Stimulated activated naive CD8-positive, alpha-beta T cell treated with anti-CD3 and anti-CD28 coated beads, Interleukin-15, amount 100 ng/mL, for 72 hours (primary cell): ENCODE measurements at places on chromosomes 7 and 10.

DNA sequence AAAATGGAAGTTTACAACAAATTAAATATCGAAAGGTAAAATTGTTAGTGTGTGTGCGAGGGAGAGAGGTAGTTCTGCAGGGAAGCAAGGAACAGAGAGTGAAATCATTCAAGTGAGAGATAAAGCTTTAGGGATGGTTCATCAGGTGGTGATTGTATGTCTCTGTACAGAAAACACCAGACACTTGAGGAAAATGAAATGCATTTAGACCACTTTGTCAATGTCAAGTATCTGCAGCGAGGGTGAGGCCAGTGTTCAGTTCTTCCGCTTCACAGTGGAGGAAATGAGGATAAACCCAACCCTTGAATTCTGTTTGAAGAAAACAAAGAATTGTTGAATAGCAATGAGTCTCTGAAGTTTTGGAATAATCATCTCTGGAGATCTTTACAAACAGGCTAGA is 14.4 kb upstream of the ITGB1 start:
- DNase-seq = no peak

GRCh38 chr7:111508387-111508786 is 53.9 kb downstream of the IMMP2L start:
- no peak for DNase-seq

DNA sequence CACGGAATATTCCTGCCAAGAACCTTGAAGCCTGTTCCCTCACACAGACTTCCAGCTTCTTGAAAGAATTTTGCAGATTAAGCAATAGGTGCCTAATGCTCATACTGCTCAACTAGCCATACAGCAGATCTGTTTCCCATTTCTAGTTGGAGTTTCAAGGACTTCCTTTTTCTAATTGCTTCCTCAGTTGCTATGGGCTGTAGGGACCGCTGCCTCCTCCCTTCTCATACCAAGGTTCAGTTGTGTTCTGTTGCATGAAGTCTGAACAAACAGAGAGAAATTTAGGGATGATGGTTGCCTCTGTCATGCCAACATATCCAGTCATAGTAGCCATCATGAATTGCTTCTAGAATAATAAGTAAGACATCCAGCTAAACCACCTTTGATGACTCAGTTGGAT is 6.8 kb downstream of the ITGA8 start:
- DNase-seq = no peak

DNA sequence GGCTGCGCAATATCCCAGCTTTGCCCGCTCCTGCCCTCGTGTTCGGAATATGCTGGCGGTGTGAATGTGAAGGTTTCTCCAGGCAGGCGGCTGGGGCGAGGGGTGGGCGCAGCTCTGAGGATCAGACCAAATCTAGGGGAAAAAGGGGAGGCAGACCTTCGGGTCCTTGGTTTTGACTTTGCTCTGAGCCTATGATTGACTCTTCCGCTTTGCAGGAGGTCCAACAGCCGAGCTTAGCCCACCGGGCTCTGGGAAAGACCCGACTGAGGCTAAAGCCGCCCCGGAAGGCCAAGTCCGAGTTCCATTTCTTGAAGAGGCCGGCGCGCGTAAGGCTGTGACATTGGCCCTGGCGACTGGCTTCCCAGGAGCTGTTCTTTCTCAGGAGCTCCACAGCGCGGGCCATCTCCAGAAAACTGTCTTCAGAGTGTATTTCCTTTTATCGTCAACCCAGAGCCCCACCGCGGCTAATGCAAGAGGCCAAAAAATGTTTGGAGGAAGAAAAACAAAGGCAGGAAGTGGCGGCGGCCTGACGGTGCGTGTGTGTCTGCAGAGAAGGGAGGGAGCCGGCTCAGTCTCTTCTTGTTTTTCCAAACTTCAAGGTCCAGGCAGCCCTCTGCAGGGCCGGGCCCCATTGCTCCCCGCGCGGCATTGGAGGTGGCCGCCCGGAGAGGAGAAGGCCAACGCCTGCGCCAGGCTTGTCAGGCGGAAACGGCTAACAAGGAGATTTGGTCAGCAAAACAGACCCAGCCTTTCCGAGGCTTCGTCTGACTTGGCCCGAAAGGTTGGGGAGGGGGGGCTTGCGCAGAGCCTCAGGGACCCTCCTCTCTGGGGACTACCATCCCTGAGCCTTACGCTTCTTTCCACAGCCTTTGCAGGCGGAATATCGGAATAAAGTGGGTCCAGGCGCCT is 3.6 kb upstream of the HOXA11 start:
- DNase-seq = peak; percentile 39

GRCh38 chr10:16586358-16587138 is 64.9 kb upstream of the C1QL3 start:
- no peak for DNase-seq

DNA sequence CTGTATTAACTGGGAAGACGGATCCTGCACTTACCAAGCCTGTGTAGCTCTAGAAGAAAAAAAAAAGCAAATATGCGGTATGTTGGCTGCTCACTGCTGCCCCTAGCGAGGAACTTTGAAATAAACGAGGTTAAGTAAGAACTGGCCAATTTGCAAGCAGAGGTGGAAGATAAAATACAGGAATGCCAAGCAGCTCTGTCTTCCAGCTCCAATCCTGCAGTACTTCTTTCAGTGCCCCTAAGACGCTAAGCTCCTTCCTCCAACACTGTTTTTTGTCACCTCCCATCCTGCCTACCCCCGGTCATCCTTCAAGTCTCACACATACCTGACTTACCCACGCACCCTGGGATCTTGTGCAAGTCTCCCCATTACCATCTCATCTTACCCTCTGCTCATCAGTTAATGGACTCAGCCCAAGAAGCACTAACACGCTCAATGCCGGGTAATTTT is 809 bp downstream of the C10orf143 start:
- DNase-seq = peak; percentile 70

GRCh38 chr10:115209133-115209532 is 116.0 kb downstream of the ATRNL1 start:
- no peak for DNase-seq

DNA sequence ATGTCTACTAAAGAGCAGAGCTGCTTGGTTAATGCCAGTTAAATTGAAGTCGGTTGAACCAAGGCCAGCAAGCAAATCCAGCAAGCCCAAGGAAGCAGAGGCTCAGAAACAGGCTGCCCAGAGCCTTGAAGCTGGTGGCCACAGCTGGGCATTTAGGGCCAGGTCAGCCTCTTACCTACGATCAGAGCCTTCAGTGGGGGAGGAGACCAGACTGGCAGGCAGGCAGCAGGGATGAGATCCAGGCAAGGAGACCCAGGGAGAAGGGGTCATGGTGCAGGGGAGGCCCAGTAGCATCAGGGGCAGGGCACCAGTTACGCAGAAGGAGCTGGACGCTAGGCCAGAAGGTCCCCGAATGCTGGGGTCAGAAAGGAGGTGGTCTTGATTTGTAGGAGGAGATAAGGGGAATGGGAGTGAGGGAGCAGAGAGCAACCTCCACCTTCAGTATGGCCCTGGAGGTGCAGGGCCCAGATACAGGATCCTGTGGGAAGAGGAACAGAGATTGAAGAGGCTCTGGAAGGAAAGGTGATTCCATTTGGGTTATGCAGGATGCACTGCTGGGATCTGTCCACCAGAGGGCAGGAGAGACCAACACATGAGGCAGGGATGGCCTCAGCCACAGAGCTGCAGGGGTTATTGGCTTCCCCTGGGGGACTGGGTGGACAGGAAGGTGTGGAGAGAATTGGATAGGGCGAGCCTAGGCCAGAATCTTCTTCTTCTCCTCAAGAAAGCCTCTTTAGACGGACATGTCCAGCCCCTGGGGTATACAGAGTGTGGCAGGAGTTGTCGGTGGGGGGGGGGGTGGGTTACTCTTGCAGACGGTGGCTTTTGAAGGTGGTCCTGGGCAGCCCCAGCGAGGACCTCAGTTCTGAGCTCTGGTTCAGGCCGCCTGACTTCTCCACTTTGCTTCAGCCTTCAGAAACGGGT is 132.6 kb upstream of the PODXL start:
- peak; percentile 59 for DNase-seq

DNA sequence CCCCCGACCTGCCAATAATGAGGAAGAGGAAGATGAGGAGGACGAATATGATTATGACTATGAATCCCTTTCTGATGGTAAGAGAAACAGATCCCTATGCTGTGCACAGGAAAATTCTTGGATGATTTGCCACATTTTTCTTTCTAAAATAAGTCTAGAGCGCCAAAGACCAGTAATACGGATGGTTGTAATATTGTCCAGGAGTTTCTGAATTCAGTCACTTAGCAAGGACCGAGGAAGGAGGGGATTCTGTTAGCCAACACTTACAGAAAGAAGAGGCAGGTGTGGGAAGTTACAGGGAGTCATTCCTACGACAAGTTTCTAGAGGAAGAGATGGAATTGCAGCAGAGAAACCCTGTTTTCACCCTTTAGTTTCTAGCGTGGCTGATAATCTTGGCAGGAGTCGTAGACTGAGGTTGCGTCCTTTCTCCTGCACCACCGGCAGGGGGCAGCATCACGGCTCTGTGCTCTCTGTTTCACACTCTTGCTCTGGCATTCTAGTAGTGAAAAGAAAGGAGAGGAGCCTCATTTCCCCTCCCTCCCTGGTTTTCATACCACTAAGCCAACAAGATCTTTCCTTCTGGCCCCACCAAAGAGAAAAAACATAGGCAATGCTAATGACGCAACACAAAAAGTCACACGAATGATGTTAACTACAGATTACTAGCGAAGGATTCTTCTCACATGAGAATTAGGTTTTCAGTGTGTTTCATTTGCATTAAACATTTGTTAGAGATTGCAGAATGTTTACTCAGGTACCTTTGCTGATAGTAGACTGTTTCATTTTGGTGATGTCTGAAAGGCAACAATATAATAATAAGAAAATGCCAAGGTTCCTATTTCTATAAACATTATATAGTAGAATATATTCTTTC is 82.7 kb downstream of the NOC3L start:
- DNase-seq = peak; percentile 55

DNA sequence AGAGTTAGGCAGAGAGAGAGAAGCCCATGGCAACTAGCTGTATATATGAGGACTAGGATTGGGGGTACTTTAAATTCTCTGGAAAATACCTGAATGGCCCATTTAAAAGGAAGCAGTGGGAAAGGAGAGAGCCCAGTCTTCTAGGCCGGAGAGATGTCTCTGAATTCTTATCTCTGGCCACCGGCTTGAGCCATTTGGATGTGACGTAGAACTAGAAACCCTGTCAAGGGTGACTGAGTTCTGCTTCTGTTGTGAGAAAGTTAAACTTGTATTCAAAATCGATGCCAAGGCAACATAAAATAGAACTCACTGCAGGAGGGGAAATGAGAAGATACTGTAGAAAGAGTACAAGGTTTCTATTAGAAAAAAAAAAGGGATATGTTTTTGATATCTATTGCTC is 6.3 kb upstream of the GSTK1 start:
- DNase-seq = no peak

DNA sequence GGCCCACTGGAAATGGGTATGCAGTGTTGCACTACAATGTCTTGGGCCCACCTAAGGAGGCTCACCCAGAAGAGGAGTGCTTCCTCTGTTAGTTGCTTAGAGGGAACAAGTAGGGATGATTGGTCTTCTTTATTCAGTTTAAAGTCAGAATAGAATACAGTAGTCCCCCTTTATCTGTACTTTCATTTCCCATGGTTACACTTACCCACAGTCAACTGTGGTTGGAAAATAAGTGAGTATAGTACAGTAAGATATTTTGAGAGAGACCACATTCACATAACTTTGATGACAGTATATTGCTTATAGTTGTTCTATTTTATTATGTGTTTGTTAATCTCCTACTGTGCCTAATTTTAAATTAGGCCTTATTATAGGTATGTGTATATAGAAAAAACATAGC is 151.4 kb downstream of the COL28A1 start:
- no peak for DNase-seq

DNA sequence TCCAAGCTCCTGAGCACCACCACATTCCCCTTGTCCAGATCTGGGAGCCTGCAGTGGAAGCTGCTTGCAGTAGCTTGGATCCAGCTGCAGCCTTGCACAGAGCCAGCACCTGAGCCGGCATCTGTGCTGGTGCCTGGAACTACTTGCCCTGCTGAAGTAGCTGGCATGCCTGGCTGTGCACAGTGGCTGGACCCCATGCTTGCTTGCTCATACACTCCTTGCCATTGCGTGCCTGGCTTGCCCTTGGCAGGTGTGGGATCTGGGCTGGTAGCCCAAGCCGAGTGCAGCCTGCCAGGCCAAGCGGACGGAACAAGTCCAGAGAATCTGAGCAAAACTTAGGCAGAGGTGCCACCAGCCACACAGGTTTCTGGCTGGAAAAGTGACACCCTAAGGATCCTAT is 759.9 kb downstream of the IPMK start:
- DNase-seq = no peak

- DNase-seq = no peak
Observed at GRCh38 chr7:28533731-28534531, 121.6 kb downstream of the CREB5 start.

DNA sequence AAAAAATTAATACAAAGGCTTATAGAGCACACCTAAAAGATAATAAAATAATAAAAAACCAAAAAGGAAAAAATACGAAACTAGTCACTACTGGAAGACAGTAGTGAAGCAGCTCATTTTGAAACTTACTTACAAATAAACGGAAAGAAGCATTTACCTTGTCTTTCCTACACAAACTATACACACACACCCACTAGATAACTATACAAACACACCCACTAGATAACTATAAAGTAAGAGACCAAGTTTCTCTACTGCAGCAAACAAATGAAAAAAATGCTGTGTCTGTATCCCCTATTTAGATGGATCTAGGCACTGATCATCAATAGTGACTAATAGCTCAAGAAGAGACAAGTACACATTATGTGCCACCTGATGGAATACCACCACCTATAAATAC is 49.2 kb downstream of the KIF5B start:
- DNase-seq = no peak

DNA sequence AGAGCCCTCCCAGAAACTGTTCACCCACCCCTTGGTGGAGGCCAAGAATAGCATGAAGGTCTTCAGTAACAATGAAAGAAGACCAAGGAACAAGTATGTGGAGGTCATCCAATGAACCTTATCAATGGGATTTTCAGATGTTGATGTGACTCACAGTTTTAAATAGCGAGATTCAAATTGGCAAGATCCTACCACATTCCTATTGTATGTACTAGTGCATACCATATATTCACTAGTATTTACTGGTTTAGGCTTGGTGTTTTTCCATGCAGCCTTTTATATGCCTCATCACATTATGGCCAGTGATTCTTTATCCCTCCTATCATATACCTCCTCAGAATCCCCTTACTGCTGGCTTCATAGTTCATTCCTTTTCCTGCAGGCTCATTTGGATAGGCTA is 54.4 kb downstream of the ITGB8 start:
- DNase-seq = no peak

GRCh38 chr10:102679596-102679995 is 34.6 kb downstream of the ARL3 start:
- DNase-seq = no peak

DNA sequence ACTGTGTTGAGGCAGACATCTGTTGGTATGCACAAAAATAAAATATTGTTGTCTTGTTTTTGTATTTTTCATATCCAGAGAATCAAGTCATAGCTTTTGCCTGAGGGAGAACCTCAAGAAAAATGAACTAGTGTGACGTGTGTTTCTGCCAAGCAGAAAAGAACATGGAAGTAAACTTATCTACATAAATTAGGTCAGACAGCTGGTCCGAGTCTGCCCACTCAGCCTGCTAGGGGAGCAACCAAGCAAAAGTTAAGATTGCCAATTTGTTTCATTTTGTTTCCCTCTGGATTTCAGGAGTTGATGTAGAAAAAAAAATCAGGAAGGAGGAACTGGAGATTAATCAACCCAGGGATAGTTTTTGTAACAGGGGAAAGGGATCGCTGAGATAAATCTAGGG is 572.4 kb upstream of the LRRTM3 start:
- no peak for DNase-seq
